ENCODE measurements at places on chromosomes 6 and 20.

- DNase-seq: no peak
Observed at GRCh38 chr20:14723614-14724013, 386.2 kb upstream of the FLRT3 start.

DNA sequence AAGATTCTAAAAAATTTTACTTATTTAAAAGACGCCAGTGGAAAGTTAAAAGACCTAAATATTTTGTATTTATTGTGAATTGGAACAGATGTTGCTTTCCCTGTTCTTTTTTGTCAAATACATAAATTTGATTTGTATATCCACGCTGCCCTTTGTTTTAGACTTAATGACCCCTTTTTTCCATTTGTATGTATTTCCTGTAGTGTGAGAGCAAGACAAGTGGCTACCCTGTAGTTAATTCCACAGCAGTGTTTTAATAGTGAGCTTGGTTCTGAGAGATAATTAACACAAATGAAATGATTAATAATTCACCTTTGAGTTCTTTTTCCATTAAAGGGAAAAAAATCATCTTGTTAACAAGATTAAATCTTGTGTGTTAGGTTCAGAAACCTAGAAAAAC lies 16.6 kb downstream of the SH3BGRL2 start:
- no peak for DNase-seq

- no peak for DNase-seq
Observed at GRCh38 chr20:48371211-48371610, 456.6 kb downstream of the PREX1 start.

DNA sequence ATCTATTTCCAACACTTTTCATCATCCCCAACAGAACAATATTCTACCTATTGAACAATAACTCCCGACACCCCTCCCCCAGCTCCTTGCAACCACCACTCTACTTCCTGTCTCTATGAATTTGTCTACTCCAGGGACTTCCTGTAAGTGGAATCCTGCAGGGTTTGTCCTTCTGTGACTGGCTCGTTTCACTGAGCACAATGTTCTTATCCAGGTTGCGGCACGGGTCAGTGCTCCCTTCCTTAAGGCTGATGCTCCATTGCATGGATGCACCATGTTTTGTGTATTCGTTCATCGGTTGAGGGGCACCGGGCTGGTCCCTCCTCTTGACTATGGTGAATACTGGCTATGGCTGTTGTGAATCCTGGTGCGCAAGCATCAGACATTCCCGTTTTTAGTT lies 163.2 kb downstream of the TBXT start:
- no peak for DNase-seq

DNA sequence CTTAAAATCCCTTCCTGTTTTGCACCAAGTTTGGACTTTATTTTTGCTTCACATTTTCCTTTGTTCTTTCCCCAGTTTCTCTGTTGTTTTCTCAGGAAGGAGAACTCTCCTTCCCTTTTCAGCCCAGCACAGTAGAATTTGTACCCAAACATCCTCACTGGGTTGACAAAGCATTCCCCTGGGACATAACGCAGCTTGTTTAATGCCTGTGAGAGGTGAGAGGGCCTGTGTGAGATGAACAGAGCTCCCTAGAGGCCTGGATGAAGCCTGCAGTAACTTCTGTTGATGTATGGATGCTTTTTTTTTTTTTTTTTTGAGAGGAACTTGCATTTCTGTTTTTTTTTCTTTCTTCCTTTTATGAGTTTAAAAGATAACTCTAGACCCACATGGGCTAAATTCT lies 104.9 kb upstream of the SLC22A23 start:
- DNase-seq: peak; percentile 74

DNA sequence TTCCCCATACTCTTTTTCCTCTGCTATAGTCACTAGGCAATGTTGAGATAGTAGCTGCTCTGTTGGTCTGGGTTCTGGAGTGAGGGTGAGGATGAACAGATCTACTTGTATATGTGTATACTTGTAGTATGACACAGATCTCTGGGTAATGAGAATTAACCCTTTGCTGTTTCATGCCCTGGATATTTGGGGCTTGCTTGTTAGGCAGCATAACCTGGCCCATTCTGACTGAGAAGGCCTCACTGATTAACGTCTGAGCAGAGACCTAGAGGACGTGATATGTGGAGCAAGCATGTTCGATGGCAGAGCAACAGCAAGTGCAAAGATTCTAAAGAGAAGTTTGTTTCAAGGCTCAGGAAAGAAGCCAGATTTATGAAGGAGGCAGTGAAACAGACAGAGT lies 94.4 kb downstream of the TRMT6 start:
- DNase-seq: no peak

All from mesendoderm (in vitro differentiated cells).